ENCODE measurements at places on chromosomes 2 and 18.
A peak's percentile ranks its signal among the peaks of the same experiment; 100 is the strongest.

GRCh38 chr2:45291296-45291701 is 282.0 kb upstream of the SIX2 start:
- no peak for DNase-seq

GRCh38 chr18:9792565-9793245 is 84.6 kb downstream of the RAB31 start:
- DNase-seq, result no peak

GRCh38 chr2:150517951-150518680 is 30.6 kb upstream of the RND3 start:
- no peak for DNase-seq

GRCh38 chr2:2613279-2614199 is 282.5 kb upstream of the MYT1L start:
- DNase-seq, result peak; percentile 85

DNA sequence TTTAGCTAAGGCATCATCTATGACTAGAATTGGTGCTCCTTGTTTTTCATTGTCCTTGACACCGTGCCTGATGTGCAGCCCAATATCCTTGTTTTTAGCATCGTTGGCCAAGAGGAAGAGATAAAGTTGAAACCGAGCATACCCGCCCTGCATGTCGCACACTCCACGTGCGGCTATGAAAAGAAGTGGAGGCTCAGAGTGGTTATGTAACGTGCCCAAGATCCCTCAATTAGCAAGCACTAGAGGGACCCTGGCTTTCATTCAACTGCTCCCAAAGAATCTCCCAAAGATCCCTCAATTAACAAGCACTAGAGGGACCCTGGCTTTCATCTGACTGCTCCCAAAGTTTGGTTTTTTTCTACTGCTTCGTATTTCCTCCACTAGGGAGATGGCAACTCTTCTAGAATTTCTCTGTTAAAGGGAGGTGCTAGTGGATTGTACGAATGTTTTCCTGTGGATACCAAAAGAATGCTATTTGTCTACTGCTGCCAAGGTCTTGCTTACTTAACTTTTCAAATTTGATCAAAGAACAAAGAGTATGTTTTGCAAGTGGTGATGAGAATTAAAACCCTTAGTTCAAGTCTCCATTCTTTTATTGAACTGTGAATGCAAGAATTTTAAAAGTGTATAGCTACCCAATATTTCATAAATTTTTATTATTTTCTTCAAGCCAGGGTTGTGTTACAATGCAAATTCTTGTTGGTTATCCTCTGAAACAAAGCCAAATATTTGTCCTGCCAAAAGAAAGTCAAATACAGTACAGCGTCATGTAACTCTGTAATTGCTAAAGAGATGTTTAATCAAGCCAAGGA is 92.1 kb downstream of the AOX1 start:
- no peak for DNase-seq

GRCh38 chr2:239425631-239426030 is 24.8 kb upstream of the HDAC4 start:
- DNase-seq, result no peak

- no peak for DNase-seq
These were observed 911.4 kb upstream of the ZEB2 start for GRCh38 chr2:145431181-145431951.

- peak; percentile 52 for DNase-seq
These were observed 52.2 kb upstream of the KCNH7 start for GRCh38 chr2:162890690-162891311.

DNA sequence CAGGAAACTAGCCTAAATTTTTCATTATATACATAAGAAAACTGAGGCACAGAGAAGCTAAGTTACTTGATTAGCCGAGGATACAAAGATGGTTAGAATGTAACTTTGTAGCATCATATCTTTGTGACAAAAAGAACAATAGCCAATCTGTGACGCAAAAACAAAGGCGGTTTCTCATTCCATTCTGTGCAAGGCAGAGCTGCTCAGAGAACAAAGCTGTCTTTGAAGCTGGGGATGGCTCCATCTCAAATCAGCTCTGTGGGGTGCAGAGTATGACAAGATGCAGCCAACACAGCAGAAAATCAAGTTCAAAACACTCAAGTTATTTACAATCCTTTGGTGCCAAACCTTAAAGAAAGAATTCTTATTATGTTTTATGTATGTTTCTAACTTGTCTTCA is 81.9 kb upstream of the VWC2L start:
- DNase-seq, result peak; percentile 14

GRCh38 chr2:236641051-236641726 is 71.6 kb downstream of the ACKR3 start:
- DNase-seq, result no peak

GRCh38 chr2:33411765-33412164 is 64.7 kb upstream of the RASGRP3 start:
- no peak for DNase-seq

GRCh38 chr18:55405893-55406406 is 182.0 kb downstream of the TCF4 start:
- DNase-seq, result peak; percentile 75

GRCh38 chr2:227507963-227508362 is 36.0 kb downstream of the AGFG1 start:
- DNase-seq, result no peak

GRCh38 chr18:13520306-13520705 is 206.1 kb downstream of the FAM210A start:
- no peak for DNase-seq
